ENCODE measurements at places on chromosomes 13 and 19.

- no peak for DNase-seq
Measured at GRCh38 chr19:41776700-41777099, 19.7 kb upstream of the CEACAM3 start.

DNA sequence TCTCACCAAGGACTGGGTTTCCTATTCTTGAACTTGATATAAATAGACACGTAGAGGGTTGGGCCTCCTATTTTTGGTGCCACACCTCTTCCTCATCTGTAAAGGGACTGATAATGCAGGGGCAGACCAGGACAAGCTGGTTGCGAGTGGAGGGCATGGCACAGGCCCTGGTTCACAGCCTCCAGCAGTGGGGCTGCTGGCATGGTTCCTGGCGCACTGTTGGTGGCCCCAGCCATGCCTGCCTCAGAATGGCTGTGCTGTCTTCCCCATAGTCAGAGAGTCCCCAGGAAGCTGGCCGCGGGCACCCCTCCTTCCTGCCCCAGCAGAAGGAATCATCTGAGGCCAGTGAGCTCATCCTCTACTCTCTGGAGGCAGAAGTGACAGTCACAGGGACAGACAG lies 10.5 kb upstream of the OVOL3 start:
- no peak for DNase-seq

- DNase-seq, result no peak
Measured at GRCh38 chr19:41649827-41650226, 23.0 kb upstream of the CEACAM4 start.

DNA sequence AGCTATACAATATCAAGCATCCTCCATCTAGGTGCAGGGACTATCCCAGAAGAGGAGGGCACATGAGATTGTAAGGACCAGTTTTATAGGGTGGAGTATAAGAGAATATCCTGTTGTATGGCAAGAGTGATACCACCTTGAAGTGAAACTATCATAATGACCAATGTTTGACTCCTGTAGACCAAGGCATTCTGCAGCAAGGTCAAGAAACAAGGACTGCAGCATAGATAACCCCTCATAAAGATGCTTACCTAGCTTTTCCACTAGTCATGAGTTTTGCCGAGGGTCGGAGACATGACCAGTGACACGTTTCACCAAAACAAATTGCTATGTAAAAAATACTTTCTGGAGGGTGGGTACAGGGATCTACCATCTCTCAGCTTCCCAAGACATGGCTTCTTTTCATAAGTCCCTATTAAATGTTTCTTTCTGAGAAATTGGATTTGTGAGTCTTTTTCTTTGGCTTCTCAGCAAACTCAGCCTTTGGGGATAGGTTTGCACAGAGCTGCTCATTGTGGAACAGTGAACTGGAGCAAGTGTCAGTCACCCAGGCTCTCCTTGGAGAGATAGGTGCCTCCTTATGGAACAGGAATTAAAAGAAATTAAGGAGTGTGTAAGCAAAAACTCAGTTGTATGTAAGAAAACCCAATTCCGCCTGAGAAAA lies 28.2 kb upstream of the CYSLTR2 start:
- DNase-seq, result no peak

- DNase-seq, result no peak
Measured at GRCh38 chr13:61362522-61362921, 53.1 kb downstream of the PCDH20 start.

- DNase-seq, result no peak
Measured at GRCh38 chr13:79483086-79483706, 2.2 kb downstream of the NDFIP2 start.

- no peak for DNase-seq
Measured at GRCh38 chr19:51654783-51655182, 8.2 kb upstream of the SIGLEC14 start.

DNA sequence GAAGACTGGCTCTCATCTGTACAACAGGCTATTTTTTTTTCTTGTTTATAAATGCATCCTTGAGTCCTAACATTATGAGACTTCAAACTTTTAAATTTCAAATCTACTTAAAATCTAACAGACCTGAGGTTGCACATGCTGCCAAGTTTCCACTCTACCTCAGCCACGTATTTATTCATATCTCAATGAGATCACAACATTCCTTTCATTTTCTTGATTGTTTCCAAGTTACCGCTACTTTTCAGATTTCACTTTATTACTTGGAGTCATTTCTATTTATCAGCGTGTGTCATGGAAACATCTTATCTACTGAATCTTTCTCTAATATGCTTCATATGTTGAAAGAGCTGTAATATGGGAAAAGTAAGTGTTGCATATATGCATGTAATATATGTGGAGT lies 1257.5 kb upstream of the ATXN8OS start:
- no peak for DNase-seq

GRCh38 chr13:93915269-93915809 lies 564.1 kb downstream of the DCT start:
- DNase-seq, result peak; percentile 12

- DNase-seq, result no peak
Measured at GRCh38 chr19:23507446-23507845, 112.2 kb upstream of the ZNF91 start.

- DNase-seq, result no peak
Measured at GRCh38 chr19:30430206-30430734, 58.1 kb downstream of the ZNF536 start.

GRCh38 chr19:11843722-11844121 lies 4.8 kb upstream of the ZNF439 start:
- DNase-seq, result no peak

GRCh38 chr19:35645680-35646511 lies 2.2 kb upstream of the COX6B1 start:
- DNase-seq, result no peak

DNA sequence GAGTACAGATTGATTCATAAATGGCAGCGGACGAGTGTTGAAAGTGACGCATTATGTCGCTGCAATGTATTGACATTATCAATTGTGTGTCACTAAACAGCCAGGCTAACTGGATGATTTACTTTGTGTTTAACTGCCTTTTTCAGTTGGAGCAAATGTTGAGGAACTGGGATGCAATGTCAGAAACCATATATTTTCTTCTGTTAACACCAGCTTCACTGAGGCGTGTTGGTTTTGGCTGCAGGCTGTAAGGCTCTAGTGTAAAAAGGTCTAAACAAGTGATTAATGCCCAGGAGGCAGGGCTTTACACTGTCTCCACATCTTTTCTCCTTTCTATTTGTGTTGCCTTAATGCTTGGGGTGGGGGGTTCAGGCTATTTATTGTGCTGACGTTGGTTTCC lies 80.1 kb downstream of the GGACT start:
- DNase-seq, result no peak

- peak; percentile 13 for DNase-seq
Measured at GRCh38 chr13:101706651-101707050, 254.2 kb downstream of the ITGBL1 start.

DNA sequence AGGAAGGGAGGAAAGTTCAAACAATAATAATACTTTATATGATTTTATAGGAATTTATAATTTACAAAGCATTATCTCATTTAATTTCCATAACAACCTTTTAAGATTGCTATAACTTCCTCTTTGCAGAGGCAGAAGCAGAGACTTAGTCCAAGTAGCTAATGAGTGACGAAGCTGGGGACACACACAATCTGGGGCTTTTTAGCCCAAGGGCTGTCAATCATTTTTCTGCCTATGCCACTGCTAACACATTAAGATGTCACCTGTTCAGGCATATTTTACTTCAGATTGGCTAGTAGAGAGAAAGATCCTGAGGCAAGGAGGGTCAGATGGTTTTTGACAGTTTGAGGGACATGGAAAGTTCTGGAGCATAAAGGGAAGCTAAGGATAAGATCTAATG lies 12.6 kb downstream of the SCEL start:
- no peak for DNase-seq

GRCh38 chr13:71516521-71516920 lies 350.5 kb downstream of the DACH1 start:
- DNase-seq, result no peak

DNA sequence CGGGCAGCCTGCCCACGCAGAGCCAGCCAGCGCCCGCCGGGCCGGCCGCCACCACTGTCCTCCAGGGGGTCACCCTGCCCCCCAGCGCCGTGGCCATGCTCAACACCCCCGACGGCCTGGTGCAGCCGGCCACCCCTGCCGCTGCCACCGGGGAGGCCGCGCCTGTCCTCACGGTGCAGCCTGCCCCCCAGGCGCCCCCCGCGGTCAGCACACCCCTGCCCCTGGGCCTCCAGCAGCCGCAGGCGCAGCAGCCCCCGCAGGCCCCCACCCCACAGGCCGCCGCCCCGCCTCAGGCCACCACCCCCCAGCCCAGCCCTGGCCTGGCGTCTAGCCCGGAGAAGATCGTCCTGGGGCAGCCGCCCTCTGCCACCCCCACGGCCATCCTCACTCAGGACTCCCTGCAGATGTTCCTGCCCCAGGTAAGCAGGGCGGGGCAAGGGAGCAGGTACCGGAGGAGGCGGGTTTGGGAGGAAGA lies 32.3 kb upstream of the EHD2 start:
- DNase-seq, result no peak

DNA sequence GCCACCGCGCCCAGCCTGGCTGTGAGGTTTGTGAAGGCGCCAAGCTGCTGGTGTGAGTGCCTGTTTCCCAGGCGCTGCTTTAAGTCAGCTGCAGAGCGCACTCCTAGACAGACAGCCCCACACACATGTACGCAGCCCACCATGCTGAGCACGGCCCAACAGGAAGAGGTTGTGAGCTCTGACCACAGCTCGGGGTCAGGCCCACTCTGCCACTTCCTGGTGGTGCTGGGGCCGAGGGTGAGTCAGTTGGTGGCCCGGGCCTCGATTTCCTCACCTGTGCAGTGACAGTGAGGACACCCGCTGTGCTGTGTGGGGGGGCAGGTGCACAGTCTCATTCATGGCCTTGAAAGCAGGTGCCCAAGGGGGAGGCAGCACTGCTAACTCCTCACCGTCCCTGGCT lies 106.7 kb downstream of the KDM4B start:
- no peak for DNase-seq

- no peak for DNase-seq
Measured at GRCh38 chr13:50548586-50548985, 294.9 kb downstream of the DLEU7 start.

DNA sequence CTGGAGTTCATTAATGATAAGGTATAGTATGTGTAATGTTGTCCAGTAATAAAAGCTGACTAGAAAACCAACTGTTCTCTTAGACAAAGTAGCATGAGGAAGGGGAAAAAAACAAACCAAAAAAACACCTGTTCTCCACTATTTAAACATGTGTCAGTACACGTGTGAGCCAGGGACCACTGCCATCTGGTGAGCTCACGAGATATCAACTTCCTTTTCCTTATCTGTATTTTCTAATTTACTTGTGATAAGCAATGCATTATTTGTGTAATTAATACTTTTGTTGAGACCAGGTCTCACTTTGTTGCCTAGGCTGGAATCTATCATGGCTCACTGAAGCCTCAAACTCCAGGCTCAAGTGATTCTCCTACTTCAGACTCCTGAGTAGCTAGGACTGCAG lies 4.3 kb upstream of the SIX5 start:
- DNase-seq, result no peak

GRCh38 chr13:108113407-108113806 lies 101.9 kb downstream of the LIG4 start:
- DNase-seq, result no peak

GRCh38 chr13:84491952-84492351 lies 609.7 kb upstream of the SLITRK1 start:
- DNase-seq, result no peak

DNA sequence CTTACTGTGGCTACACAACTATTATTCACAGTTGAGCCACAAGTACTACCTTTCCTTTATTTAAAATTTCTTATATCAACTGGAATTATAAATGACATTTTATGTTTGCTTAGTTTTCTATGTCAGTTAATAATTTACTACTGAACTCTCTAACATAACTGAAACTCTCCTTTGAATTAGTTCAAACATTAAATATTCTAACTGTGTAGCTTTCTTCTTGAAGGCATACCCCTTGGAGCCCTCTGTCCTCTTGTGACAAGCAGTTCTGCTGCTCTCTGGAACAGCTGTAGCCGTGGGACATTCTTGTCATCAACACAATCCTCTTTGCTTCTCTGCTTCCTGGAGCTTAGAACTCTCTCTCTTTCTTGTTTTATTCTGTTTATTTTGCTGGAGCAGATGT lies 244.8 kb downstream of the NHLRC3 start:
- DNase-seq, result no peak

GRCh38 chr19:47158367-47158791 lies 27.7 kb downstream of the SAE1 start:
- DNase-seq, result no peak

DNA sequence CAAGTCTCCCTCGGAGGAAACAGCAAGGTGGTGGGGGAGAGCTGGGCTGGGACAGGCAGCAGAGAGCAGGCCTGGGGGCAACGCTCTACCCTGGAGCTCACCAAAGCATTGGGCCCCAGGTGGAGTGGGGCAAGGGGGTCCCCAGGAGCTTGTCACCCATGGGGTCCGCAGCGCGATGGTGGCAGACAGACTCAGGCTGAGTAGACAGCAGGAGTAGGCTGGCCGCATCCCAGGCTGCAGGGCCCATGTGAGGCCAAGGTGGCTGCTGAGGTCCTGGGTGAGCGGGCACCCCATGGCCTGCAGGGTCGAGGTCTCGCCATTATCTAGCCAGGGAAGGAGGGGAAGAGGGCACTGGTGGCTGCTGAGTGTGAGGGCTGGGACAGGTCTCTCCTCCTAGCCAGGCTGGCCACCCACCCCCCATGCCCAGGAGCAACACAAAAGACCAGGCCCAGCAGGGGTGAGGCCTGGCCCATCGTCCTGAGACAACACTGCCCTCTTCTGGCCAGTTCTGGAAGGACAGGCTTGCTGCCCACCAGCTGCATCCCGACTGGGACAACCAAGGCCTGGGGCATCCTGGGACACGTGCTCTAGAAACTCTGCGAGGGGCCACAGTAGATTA lies 33.1 kb downstream of the CEBPG start:
- DNase-seq, result no peak

GRCh38 chr13:44312834-44313551 lies 60.6 kb upstream of the SERP2 start:
- peak; percentile 38 for DNase-seq

GRCh38 chr13:23440821-23441618 lies 7.5 kb upstream of the SACS start:
- no peak for DNase-seq

DNA sequence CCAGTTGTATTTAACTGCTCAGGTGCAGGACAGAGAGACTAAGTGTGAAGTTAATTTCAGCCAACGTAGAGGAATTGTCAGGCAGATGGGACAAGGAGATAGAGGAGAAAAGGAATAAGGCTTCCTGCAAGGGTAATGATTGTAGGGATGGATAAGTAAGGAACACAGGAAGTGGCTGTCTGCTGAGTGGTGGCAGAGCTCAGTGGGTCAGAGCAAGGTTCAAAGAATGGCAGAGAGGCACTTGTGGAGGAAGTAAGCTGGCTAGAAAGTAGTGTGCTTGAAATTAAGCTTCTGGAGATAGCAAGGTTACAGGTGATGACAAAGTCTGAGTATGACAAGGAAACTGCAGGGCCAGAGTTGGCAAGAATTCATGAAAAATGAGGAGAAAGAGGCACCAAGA lies 47.9 kb downstream of the USPL1 start:
- no peak for DNase-seq

DNA sequence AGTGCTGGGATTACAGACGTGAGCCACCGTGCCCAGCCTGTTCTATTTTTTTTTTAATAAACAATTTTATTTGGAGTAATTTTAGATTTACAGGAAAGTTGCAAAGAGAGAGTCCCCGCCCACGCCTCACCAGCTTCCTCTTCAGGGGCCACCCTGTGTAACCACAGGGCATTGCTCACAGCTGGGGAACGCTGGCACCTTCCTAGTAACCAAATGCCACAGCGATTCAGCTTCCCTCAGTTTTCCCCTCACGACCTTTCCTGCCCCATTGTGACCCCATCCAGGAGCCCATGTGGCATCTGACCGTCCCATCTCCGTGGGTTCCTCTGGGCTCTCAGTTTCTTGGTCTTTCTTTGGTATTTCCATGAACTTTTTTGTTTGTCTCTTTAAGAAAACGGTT lies 83.9 kb downstream of the GNG7 start:
- no peak for DNase-seq

GRCh38 chr13:40667622-40667978 lies 1.2 kb upstream of the FOXO1 start:
- no peak for DNase-seq

Data from amniotic stem cell (primary cell).